ENCODE measurements at places on chromosomes 3 and 15. TPM values are rescaled to one million over a fixed set of nuclear protein-coding genes. Genes with fewer than 3 reads are reported as not detected.

The CXCR6 gene
- total RNA-seq, result not detected

DNA sequence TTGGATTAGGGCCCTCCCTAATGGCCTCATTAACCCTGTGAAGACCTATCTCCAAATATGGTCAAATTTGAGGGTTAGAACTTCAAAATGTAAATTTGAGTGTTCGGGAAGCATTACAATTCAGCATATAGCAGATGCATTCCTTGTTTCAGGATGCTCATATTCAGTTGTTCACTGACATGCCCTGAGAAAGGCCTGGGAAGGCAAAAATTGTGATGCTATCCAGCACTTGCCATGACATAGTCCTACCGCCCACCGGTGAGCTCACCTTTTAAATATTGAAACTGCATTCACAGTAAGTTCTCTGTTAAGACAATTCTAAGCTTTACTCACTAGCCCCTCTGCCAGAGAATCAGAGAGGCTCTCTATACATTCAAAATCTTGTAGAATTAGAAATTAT lies 300.3 kb upstream of the CCDC54 start:
- H3K4me1 ChIP-seq, result no peaks in the 10 kb centered on the region
- H3K36me3 ChIP-seq, result no peaks in the 10 kb centered on the region
- no peak overlapping the region for H3K27ac ChIP-seq
- DNase-seq, result no peak
- no peaks in the 10 kb centered on the region for H3K27me3 ChIP-seq

DNA sequence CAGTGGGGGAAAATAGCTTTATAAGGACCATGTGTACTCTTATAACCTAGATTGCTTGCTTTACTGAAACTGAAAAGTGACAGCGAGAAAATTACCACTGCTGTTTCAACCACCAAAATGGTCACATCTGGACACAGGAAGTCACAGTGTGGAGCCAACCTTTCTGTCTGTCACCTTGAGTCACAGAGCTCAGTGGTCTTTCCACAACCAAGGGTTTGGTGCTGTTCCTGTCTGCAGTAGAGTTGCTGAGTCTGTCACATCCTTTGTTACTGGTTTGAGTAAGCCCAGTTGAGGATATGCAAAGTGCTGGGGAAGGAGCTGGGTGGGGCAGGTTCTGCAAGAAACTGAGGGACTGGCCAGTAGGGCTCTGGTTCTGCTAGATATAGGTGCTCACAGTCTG lies 139.1 kb upstream of the EIF1B start:
- no peak overlapping the region for H3K27ac ChIP-seq
- no peak overlapping the region for H3K4me3 ChIP-seq
- no peaks in the 10 kb centered on the region for H3K4me1 ChIP-seq
- DNase-seq, result no peak

- no peak overlapping the region for H3K27ac ChIP-seq
- no peak overlapping the region for H3K4me3 ChIP-seq
- DNase-seq, result no peak
- no peaks in the 10 kb centered on the region for H3K4me1 ChIP-seq
- H3K36me3 ChIP-seq, result no peaks in the 10 kb centered on the region
- no peaks in the 10 kb centered on the region for H3K27me3 ChIP-seq
These were observed 12.2 kb upstream of the APOD start for GRCh38 chr3:195595785-195596531.
